ENCODE measurements at places on chromosomes 5 and 9.

- no peak for DNase-seq
Observed at GRCh38 chr9:131603199-131603598, 57.9 kb downstream of the PRRT1B start.

- DNase-seq: no peak
Observed at GRCh38 chr9:93207860-93208734, 24.2 kb downstream of the WNK2 start.

- DNase-seq: no peak
Observed at GRCh38 chr5:170389550-170389892, 354 bp upstream of the KCNMB1 start.

DNA sequence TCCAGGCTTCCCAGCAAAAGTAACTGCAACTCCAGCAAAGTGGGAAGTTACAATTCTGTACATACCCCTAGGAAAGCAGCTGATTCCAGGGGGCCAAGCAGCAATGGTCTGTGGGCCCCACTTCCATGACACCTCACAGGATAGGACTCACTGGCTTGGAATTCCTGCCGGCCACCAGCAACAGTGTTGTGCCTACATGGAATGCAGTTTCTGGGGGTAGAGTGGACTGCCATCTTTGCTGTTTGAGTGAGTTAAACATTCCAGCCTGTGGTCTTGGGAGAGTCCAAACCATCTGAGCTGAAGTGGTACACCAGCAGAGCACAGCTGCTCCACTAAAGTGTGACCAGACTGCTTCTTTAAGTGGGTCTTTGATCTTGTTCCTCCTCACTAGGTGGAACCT lies 13.4 kb upstream of the FBN2 start:
- no peak for DNase-seq

- peak; percentile 43 for DNase-seq
Observed at GRCh38 chr5:75037106-75037505, 15.3 kb downstream of the GCNT4 start.

DNA sequence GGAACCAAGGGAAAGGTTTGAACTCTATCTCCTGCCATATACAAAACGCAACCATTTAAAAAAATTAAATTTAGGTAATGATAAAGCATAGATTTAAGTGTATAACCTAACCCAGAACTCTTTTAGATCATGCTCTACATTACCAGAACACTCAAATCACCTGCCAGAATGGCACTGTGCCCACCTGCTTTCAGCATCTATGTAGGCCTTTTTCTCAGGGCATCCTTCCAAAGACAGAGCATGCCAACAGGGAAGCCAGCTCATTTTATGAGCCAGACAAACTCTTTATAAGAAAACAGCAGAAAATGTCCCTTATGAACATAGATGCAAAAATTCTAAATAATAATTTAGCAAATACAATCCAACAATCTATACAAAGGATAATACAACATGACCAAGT lies 47.9 kb upstream of the SMAD5 start:
- no peak for DNase-seq

- DNase-seq: peak; percentile 77
Observed at GRCh38 chr9:115213818-115214334, 95.9 kb upstream of the TNC start.

GRCh38 chr9:98576354-98576753 lies 132.4 kb downstream of the GABBR2 start:
- no peak for DNase-seq

DNA sequence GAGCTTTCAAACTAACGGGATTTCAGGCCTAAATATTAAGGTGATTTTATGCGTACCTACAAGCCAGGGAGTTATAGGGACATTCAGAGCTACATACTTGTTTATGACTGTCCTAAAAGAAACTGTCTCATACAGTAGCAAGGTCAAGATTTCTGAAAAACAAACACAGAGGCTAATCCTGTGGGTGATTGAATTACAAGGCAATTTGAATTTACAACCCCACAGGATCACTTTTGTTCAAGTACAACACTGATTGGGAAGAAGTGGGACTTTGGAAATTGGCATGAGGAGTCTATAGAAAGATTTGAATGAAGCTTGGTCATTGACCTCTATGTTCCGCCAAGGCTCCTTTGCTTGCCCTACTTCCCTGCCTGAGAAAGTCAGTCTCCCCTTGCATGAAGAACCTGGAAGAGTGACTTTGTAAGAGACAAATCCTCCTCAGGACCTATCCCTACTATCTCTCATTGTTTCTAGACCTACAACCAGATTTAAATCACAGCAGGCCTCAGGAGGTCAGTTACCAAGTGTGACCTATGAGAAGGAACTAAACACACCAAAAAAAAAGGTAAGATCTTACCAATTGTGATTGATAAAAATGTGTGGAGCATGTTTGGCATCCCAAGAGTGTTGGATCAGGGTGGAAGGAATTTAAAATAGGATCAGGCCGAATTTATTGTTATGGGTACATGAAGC lies 38.4 kb upstream of the CDC42SE2 start:
- no peak for DNase-seq

- DNase-seq: no peak
Observed at GRCh38 chr9:71506821-71507220, 261.5 kb downstream of the CEMIP2 start.

DNA sequence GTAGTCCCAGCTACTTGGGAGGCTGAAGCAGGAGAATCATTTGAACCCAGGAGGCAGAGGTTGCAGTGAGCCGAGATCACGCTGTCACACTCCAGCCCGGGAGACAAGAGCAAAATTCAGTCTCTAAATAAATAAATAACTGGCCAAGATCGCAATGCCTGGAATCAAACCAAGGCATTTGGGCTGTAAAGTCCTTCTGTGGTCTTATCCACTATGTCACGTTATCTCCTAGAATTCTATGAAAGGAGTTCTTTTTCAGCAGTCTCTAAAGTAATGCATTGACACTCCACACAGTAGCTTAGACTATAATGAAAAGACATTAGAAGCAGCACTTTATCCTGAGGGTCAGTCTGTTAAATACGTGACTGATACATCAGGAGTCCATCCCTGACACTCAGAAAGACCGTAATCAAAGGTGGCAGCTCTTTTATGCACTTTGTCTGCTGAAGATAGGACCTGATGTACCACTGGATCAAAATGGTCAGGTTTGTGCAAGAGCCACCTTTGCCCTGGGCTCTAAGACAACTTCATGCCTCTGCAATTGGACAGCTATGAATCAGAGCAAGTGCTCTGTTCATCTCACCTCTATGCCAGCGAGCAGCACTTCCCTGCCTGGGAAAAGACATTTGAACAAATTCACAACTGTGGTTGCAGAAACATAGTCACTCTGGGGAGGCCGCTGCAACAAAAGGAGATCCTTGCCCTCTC lies 31.7 kb upstream of the GNA14 start:
- DNase-seq: no peak

GRCh38 chr9:92713528-92713927 lies 43.6 kb upstream of the IPPK start:
- no peak for DNase-seq

DNA sequence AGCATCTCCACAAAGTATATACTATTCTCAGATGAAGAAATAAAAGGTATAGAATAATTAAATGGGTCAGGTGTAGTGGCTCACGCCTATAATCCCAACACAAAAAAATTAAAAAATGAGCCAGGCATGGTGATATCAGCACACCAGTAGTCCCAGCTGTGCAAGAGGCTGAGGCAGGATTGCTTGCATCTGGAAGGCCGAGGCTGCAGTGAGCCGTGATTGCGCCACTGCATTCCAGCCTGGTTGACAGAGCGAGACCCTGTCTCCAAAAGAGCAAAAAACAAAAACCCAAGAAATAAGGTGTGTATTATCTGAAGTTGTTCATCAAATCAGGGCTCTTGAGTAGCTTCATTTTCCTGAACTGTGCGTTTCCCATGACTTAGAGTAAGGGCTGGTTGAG lies 83.2 kb upstream of the MYO10 start:
- no peak for DNase-seq

DNA sequence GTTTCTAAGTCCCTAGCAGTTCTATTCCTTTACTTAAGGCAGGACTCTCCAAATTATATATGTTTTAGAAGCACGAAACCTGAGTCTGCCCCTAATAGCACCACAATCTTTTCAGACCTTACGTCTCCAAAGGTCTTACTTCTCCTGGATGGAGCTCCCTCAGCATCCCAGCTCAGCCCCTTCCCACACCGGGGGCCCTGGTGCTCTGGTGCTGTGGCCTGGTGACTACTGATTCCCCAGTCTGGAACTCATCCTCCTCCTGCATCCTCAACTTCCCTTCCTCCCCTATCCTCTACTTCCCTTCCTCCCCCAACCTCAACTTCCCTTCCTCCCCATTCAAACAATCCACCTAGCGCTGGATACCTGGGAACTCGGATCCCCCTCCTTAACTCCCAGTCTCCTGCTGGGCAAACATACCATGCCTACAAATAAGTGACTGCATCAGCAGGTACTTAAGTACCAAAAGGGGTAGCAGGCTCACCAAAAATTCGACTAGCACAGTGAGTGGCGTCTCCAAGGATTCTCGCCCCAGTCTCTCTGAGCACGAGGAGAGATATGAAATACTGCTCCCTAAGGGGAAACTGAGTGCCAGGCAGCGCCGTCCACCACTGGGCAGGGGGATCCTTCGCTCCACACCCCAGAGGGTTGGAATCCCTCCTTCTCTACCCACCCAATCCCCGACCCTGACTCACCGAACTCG lies 831 bp downstream of the IGFBPL1 start:
- DNase-seq: no peak
